AG08395 (cell line): ENCODE measurements at places on chromosomes 11 and 22.

GRCh38 chr11:33701302-33702230 lies 940 bp upstream of the C11orf91 start:
- DNase-seq: peak; percentile 37

GRCh38 chr11:121793291-121793690 lies 322.7 kb downstream of the BLID start:
- DNase-seq: no peak

DNA sequence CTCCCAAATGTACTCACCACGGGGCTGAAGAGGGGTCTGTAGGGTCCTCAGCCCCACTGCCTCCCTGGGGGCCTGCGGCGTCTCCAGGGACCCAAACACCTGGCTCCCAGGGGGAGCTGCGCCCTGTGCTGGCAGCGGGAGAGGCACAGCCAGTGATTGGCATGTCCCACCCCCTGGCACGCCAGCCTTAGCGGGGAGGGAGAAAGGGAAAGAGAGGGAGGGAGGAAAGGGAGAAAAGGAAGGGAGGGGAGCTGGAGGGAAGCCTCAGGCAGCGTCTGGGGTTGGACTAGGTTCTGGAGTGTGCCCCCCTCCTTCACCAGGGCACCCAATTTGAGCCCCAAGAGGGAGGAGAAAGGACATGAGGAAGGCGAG lies at the start of gene CHRM1:
Gene CHRM1, minus strand, starts transcription at position 163 of the 372 bp plus-strand sequence. CDS start 10,263 bp downstream, outside the sequence.
- DNase-seq: no peak

DNA sequence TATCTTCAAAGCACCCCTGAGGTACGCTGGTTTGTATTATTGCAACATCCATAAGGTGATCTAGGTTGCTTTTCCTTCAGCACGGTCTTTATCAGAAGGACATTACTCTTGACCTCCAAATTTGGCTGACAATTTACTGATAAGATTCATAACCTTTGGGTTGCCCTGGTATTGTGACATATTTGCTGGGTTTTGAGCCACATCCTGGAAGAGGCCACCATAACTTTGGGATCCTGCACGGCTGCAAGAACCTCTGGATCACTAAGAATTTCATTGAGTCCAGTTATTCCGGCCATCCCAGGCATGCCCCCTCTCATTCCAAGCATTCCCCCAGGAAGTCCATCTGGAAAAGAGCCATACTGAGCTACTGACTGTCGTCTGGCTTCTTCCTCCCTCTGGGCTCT lies 6.5 kb upstream of the PLET1 start:
- no peak for DNase-seq

DNA sequence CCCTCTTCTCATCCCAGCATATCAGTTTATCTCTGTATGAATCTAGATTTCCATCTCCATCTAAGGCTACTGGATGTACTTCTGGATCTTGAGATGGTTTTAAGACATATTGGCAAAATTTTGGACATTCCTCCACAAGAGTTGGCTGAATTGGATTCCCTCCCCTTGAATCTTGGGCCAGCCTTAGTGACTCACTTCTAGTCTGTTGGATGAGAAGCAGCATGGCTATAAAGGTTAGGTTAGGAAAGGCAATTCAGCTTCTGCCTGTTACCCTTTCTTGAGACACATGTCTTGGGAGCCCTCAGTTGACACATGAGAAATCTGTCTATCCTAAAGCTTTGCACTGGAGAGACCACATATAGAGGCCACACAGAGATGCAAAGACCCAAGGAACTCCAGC lies 73.0 kb upstream of the PGR start:
- no peak for DNase-seq

DNA sequence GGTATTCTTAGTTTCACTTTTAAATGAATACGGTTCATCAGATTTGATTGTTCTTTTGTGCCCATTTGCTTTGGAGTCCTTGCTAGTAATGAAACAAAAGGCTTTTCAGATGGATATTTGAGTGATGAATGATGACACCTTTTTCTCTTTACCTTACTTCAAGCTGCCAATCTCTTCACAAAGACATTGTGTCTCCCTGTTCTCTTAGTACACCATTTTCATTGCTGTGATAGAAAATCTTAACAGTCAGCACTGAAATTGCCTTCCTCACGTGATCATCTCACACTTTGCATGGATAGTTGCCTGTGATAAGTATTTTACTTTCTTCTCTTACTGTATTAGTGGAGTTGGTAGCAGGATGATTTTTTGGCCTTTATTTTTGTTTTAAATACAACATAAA lies 396.6 kb downstream of the NELL1 start:
- no peak for DNase-seq

DNA sequence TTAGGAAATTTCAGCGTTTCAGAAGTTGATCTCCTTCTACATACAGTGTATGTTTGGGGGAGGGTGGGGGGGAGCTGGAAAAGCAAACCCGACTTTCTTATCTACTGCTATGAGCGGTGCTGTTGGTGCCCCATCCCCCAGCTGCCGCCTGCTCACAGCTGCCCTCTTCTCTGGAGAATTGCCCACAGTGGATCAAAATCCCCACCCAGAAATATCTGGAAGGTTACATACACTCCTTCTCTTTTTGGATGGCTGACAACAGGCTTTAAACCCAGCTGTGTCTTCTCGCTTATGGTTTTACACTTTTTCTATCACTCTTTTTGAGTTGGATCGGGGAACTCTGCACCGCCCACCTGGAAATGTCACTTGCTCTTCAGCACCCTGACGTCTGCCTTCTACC lies 56.4 kb downstream of the DHCR7 start:
- DNase-seq: no peak

DNA sequence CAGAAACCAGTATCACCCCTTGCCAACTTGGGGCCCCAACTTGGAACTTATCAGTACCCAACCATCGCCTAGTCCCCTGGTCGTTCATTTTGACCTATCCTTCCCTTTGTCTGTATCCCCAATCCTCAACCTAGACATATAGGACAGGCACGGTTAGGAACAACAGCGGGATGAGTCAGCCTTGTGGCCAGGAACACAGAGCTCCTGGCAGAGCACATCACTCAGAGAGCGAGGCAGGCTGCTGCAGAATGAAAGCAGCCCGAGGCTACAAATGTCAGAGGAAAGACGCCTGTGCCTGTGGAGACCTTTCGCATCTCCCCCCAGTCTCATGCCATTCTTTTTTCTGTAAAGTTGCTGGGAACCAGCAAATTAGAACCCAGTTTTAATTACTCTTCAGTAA lies 14.6 kb downstream of the DKK3 start:
- peak; percentile 82 for DNase-seq

- no peak for DNase-seq
These were observed 15.9 kb upstream of the GRK2 start for GRCh38 chr11:67250059-67251043.

DNA sequence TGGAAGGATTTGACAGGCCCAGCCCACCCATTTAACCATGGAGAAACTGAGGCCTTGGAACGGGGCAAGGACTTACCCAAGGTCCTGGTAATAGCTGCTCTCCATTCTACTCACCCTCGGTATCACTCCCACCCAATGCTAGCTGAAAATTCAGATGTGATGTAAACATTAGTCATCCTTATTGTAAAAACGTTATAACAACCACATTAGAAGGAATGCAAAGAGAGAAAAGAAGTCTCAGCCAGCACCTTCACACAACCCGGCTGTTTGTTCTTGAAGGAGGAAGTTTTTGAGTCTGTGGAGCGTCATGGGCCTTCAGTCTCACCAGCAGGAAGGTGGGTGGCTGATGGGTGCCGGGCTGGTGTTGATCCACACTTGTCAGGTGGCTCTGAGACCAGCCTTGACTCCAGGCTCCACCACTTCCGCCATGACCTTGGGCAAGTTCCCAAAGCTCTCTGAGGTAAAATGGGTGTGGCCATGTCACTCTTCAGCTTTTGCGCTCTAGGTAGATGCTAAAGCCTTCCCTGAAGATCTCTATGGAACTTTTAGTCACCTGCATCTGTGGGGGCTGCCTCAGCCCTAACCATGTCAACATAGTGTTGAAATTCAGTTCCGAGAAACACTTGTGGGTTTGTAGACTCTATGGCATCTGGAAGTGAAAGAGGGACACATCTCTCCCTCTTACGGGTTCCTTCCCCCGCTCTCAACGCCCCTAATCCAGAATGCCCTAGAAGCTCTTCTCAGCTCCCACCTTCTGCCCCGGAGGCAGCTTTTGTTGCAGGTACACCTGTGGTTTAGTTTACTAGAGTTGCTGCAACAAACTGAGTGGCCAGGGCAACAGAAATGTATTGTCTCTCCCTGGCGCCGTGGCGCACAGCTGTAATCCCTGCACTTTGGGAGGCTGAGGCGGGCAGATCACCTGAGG lies 14.8 kb downstream of the CD6 start:
- no peak for DNase-seq

- peak; percentile 41 for DNase-seq
These were observed 2.3 kb upstream of the RAD9A start for GRCh38 chr11:67389477-67389876.
